Kidney glomerular epithelial cell (primary cell): ENCODE measurements at places on chromosomes 13 and 19.

DNA sequence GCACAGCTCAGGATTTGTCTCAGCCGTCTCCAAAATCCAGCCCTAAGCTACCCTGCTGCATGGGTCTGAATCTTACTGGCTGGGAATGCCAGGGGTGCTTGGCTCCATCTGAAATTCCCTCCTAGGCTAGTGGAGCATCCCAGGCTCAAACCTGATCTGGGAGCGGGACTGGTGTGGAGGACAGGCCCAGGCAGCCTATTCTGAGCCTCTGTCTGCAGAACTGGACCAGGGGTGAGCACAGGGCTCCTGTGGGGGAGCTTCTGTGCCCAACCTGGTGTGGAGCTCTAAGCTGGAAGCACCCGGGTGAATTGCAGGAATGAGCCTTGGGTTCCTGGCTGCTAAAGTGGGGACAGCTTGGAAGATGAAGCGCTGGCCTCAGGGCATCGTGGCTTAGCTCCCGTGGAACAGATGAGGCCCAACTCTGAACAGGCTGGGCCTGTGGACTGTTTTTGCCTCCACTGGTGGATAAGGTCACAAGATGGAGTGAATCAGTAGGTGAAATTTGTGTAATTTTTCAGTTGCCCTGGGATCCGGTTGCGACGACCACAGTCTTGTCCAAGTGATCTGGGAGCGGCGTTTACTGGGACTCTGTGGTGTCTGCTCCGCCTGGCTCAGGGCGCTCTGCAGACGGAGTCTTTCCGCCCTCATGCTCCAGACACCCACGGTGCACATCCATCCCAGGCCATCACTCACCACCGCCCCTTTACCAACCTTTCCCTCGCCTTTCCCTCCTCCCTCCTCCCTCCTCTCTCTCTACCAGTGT is 79.5 kb downstream of the TEX29 start:
- DNase-seq, result no peak

DNA sequence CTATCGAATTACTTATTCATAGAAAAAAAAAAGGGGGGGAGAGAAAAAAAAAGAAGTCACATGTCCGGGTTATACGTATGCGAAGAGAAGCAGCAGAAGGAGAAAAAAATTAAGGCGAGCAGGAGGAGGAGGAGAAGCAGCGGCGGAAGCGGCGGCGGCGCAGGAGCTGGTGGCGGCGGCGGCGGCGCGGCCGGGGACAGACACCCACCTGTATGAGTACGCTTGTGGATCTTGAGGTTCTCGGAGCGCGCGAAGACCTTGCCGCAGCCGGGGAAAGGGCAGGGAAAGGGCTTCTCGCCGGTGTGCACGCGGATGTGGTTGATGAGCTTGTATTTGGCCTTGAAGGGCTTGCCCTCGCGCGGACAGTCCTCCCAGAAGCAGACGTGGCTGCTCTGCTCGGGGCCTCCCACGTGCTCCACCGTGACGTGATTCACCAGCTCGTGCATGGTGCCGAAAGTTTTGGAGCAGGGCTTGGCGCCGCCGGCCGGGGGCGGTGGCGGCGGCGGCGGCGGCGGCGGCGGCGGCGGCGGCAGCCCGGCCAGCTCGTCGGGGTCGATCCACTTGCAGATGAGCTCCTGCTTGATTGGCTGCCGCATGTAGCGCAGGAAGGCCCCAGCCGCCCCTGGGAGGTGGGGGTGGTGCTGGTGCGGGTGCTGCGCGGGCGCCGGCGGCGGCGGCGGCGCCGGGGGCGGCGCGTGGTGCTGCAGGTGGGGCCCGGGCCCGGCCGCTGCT is 1.5 kb downstream of the ZIC5 start:
- DNase-seq, result no peak

- DNase-seq, result no peak
These were observed 38.9 kb upstream of the KATNAL1 start for GRCh38 chr13:30346153-30346788.

- DNase-seq, result no peak
These were observed 33.4 kb downstream of the STK24 start for GRCh38 chr13:98543378-98544103.

DNA sequence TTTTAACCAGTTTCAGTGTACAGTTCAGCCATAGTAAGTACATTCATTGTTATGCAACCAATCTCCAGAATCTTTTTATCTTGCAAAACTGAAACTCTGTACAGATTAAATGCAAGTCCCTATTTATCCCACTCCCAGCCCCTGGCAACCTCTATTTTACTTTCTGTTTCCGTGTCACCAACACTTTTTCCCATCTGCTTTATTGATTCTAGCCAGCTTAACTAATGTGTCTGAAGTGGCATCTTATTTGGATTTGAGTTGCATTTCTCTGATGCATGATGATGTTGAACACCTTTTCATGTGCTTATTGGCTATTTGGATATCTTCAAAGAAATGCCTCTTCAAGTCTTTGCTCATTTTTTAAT is 18.9 kb downstream of the SPATA13 start:
- no peak for DNase-seq

GRCh38 chr19:35213663-35214632 is 14.6 kb downstream of the FAM187B start:
- DNase-seq, result peak; percentile 6

- DNase-seq, result peak; percentile 46
These were observed 254.7 kb upstream of the SGCG start for GRCh38 chr13:22925881-22926747.

GRCh38 chr13:112686987-112687386 is 2.9 kb upstream of the ATP11A start:
- DNase-seq, result no peak

- DNase-seq, result peak; percentile 53
These were observed 1395.8 kb downstream of the SLITRK5 start for GRCh38 chr13:89066868-89067466.

- DNase-seq, result no peak
These were observed 50.7 kb downstream of the B3GLCT start for GRCh38 chr13:31250435-31250834.

GRCh38 chr19:10211691-10212090 is 16.9 kb upstream of the DNMT1 start:
- DNase-seq, result no peak

DNA sequence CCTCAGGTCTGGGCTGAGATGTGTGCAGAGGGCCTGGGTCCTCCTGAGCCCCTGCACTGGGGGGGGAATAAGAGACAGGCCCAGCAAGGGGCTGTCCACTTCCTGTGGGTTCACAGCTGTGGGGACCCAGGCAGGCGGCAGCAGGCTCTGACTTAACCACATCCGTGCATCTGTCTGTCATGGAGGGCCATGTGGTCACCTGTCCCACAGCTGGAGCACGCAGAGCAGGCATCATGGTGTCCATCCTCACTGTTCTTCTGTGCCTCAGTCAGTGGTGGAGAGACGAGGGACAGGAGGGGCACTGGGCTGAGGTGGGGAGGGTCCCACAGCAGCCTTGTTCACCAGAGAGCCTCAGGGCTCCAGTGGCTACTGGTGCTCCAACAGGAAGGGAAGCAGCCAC is 16.3 kb upstream of the KIR3DL3 start:
- DNase-seq, result no peak

DNA sequence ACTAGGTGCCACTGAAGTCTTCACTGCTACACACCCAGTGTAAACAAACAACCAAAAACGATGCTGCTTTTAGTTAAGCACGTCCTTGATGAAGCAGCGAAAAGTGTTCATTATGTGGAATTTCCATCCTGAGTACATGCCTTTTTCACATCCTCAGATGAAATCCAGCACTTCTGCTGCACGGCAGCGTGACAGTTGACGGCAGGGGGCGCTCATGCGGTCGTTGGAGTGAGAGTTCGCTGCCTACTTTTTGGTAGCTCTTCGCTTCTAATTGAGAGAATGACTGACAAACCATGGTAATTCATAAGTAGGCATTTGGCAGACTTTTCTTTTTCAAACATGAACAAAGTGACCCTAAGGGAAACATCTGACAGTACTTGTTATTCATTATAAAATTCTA is 1124.9 kb downstream of the EFNB2 start:
- DNase-seq, result no peak

- no peak for DNase-seq
These were observed 26.5 kb downstream of the MPND start for GRCh38 chr19:4369888-4370260.

DNA sequence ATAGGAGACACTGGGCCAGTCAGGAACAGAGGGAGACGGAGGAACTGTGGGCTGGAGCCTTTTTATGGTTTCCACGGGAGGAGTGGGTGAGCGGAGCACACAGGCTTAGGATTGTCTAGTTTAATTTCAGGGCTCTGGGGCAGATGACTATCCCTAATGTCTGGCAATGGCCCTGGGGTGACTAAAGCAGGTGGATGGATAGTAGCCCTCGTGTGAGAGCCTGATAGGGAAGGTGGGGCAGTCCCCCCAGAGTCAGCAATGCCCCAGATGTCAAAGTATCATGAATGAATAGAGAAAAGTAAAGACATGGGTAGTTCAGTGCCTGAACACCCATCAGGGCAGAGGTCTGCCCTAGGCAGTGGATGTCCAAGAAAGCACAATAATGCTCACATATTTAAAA is 94.2 kb downstream of the ZDHHC20 start:
- no peak for DNase-seq

DNA sequence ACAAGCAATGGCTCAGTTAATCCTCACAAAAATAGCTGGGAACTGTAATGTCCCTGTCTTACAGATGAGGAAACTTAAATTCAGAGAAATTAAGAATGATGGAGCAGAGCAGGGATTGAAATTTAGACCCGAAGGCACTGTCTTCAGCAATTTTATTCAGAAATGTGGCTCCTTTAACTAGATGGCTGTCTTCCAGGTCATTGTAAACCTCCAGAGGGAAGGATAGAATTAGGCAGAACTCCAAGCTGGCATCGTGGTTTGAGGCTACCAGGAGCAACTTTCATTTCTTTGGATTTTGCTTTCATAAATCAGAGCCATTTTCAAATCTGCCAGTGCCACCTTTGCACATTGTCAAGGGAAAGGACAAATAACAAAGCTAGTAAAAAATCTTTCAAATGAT is 339.0 kb downstream of the DCT start:
- no peak for DNase-seq

- no peak for DNase-seq
These were observed 11.2 kb upstream of the F7 start for GRCh38 chr13:113094410-113094800.

DNA sequence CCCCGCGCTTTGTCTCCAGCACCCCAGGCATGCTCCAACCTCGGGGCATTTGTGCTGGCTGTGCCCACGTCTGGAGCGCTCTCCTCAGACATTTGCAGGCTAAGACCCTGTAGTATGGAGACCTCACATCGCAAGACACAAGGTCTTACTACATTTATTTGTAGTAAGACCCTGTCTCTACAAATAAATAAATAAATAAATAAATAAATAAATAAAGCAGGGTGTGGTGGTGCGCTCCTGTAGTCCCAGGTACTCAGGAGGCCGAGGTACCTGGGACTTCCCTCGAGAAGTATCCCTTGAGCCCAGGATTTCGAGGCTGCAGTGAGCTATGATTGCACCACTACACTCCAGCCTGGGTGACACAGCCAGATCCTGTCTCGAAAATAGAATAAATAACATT is 4.6 kb downstream of the NXNL1 start:
- DNase-seq, result no peak

DNA sequence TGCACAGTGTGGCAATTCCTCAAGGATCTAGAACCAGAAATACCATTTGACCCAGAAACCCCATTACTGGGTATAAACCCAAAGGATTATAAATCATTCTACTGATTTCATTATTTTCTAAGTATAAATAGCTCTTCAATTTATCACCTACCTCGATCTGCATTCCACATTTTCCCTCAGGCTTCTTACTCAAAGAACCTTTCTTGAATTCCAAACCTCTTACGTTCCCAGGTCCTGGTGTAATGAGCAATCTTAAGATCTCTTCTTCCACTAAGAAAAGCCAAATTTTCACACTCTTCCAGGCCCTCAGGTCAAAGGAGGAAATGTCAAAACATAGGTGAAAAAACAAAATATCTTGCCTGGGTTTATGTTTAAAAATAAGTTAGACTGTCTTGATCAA is 237.3 kb upstream of the GPC6 start:
- DNase-seq, result no peak

DNA sequence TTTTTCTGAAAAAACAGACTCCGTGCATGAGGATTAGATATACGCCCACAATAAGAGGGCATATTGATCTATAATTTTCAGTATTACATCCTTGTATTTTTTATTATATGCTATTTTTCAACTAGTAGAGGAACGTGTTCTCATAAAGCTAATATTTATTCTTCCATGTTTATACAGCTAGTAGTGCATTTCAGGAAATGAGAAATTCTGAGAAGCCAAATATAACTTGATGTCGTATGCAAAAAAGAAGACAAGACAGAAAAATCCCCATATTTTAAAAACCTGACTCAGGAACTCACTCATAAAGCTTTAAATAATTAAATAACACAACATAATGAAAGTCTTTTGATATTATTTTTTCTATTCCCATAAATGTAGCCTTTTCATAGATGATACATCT is 308.6 kb downstream of the ENOX1 start:
- DNase-seq, result no peak

DNA sequence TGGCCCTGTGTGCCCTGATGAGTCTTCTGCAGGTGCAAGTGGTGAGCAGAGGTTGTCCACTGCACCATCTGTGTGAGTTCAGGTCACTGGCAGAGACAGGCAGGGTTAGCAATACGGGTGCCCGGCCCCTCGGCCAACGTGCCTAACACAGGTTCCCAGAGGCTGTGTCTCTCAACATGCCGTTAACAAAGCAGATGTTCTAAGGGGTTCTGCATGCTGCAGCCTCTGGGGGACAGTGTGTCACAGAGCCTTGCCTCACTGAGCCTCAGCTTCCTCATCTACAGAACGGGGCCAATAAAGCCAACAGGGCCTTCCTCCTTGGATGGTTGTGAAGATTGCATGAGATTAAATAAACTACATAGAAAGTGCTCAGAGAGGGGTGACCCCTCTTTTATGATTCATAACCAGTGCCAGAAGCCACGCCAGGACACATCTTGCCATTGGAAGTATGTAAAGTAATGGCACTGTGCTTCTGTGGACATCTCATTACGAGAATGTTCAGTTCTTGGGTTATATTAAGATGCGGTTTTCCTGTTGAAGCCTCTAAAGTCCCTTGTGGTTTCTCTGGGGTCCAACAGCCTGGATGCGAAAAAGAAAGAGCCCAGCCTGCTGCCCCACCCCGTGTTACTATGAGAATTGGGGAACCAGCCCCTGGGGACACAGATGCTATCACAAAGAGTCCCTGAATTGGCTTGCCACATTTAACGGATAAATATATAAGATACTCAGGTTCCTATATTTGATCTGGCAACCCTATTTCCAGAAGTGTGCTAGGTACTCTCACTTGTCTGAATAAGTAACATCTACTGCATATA is 11.2 kb upstream of the ARHGEF18 start:
- DNase-seq, result no peak
